ENCODE measurements at places on chromosomes 13 and 19.
A peak's percentile ranks its signal among the peaks of the same experiment; 100 is the strongest.

DNA sequence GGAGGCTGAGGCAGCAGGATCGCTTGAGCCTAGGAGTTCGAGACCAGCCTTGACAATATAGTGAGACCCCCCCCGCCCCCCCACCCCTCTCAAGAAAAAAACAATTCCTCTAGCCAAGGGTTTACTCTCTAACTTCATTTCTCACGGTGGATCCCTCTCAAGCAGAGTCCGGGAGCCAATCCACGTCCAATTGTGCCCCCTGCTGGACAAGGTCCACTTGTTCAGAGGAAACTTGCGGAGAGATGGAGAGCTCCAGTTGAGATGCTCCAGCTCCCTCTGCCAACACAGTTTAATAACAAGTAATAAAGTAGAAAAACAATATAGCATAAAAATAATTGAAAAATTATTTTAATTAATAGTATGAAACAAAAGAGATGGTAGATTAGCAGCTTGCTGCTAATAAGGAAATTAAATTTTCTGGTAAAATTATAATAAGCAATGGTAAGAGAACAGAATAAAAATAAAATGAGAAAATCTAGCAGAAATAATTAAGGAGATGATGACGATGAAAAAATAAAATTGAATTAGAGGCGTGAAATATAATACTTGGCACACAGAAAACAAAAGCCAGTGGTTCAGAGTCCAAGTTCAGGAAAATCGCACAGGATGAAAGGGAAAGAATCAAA lies 14.5 kb upstream of the SIGLEC14 start:
- H3K27me3 ChIP-seq: peaks cover 6% of the 10 kb centered on the region
- peak; percentile 81 for DNase-seq
- no peaks in the 10 kb centered on the region for H3K36me3 ChIP-seq
- H3K4me3 ChIP-seq: no peak overlapping the region
- H3K4me1 ChIP-seq: no peaks in the 10 kb centered on the region

- H3K36me3 ChIP-seq: no peaks in the 10 kb centered on the region
- no peak for DNase-seq
- H3K27ac ChIP-seq: no peak overlapping the region
- H3K27me3 ChIP-seq: no peaks in the 10 kb centered on the region
- H3K4me1 ChIP-seq: no peaks in the 10 kb centered on the region
- no peak overlapping the region for H3K4me3 ChIP-seq
Measured at GRCh38 chr19:28330831-28331230, 882.1 kb downstream of the UQCRFS1 start.

DNA sequence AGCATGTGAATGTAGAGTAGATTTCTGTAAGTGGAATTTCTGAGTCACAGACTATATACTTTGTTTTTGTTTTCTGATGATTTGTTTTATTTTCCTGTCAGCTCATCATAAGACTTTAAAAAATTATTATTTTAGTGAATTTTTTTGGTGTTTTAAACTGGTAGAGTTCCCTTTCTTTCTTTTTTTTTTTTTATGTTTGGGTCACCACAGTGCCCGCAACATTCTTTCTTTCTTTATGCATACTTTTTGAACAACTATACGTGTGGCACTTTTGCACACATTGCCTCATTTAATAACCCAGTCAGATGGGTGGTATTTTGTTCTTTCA lies 46.0 kb downstream of the WDFY2 start:
- H3K4me3 ChIP-seq: no peak overlapping the region
- no peaks in the 10 kb centered on the region for H3K36me3 ChIP-seq
- H3K27me3 ChIP-seq: no peaks in the 10 kb centered on the region
- DNase-seq: no peak

DNA sequence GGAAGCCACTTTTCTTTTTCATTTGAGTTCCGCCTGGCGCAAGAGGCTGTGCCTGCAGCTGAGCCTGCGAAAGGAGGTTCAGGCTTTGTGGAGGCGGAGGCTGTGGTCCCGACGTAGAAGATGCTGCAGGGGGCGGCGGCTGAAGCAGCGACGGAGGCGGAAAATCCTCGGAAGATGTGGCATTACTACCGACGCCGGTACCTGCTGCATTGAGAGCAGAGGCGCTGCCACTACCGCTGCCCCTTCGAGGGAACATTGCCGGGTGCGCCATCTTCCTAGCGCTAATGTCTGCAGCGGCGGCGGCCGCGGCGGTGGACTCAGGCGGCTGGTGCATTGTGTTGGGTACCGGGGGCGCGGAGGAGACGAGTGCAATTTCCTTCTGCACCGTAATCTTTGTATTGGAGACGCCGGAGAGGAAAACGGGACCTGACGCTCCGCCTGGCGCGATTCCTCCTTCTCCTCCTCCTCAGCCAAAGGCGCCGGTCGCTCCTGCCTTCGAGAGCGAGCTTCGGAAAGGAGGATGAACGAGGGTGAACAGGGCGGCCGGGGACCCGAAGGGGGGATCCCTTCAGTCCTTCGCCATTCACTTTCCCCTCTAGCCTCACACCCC lies at the start of gene TSC22D1:
TSS of gene TSC22D1 (minus strand) at position 590 of the 610 bp plus-strand sequence. CDS start at position 334, 256 bp downstream.
- H3K27ac ChIP-seq: peak within 1 kb of the TSS; percentile 100
- peaks cover 16% of the 10 kb centered on the region for H3K4me1 ChIP-seq
- DNase-seq: peak; percentile 51
- H3K27me3 ChIP-seq: no peaks in the 10 kb centered on the region
- H3K4me3 ChIP-seq: peak within 1 kb of the TSS; percentile 87
- H3K36me3 ChIP-seq: no peaks in the 10 kb centered on the region

- H3K4me3 ChIP-seq: no peak overlapping the region
- no peak for DNase-seq
- H3K27ac ChIP-seq: no peak overlapping the region
- H3K4me1 ChIP-seq: no peaks in the 10 kb centered on the region
Measured at GRCh38 chr13:104701591-104701990, 1635.4 kb upstream of the SLC10A2 start.

All from small intestine (tissue), 16 donors.